ENCODE measurements at places on chromosomes 2 and 18.

- DNase-seq: no peak
These were observed 289.2 kb downstream of the NDUFA10 start for GRCh38 chr2:239735829-239736357.

GRCh38 chr18:78073275-78073674 is 823.6 kb downstream of the GALR1 start:
- no peak for DNase-seq

- DNase-seq: no peak
These were observed 165.3 kb downstream of the FTCDNL1 start for GRCh38 chr2:199685669-199686068.

DNA sequence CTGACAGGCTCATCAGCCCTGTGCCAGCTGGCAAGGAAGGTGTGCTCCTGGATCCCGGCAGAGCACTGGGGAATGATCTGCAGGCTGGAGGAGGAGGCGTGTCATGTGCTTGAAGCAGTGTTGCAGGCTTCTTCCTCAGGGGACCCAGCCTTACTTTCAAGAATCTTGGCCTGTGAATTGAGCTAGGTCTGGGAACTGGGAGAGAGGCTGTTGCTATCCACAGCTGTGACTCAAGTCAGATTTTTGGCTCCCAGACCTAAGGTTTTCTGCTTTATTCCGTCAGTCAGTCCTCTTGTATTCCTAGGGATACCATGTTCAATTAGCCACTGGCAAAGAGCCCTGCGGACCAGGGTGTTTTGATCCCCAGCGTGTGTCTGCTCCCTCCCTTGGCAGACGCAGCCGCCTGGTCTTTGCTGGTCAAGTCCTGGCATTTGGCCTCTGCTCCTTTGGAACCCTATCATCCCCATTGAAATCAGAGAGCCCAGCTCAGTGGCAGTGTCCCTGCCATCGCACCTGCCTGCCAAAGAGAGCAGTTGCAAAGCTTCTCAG is 32.4 kb downstream of the ASB1 start:
- DNase-seq: no peak

DNA sequence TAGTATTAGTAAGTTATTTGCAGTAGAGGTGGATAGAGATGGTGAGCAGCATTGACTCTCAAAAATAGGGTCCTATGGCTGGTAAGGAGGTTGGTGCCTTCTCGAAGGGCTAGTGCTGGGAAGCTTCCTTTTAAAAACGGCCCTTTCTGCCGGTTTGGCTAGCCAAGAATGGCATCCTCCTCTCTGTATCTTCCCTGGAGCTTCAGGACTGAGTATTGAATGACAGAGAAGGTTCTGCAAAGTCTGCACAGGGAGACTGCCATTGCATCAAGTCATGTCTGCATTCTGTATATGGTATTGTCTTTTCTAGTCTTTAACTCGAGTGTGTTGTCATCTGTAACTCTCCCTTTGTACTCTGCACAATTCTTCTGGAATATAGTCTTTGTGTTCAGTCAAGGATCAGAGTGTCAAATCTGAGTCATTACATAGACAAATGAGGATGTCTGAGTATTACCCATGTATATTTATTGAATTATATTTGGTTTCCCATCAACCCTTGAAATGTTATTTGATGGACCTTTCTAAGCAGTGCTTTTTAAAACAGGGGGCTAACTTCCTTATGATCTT is 1.1 kb downstream of the LDLRAD4 start:
- no peak for DNase-seq

Measured in epithelial cell of esophagus (primary cell).